ENCODE measurements at places on chromosomes 5 and 9.

- DNase-seq: no peak
These were observed 174.8 kb downstream of the SLF1 start for GRCh38 chr5:94793113-94793815.

GRCh38 chr5:125775896-125776295 lies 647.3 kb upstream of the GRAMD2B start:
- DNase-seq: no peak

- no peak for DNase-seq
These were observed 175.1 kb downstream of the SNX18 start for GRCh38 chr5:54692631-54693030.

DNA sequence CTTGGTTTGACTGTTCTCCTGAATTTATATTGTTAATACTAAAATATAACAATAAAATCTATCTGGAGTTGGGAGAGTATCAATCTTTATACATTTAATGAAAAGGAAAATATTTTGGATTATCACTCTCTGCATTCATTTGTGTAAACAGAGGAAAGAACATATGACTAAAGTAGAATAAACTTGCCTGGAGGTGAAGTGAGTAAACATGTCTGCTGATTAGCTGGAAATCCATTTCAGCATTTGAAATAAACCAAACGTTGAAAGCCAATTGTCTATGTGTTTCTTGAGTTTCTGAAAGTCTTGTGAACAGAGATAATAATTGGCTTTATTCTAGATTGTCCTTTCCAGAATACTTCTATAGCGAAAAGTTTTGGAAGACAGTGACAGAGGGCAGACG lies 776.2 kb downstream of the SEMA5A start:
- no peak for DNase-seq

GRCh38 chr9:95505717-95506427 lies 10.9 kb downstream of the PTCH1 start:
- DNase-seq: no peak

GRCh38 chr5:3613726-3614125 lies 18.1 kb downstream of the IRX1 start:
- no peak for DNase-seq

DNA sequence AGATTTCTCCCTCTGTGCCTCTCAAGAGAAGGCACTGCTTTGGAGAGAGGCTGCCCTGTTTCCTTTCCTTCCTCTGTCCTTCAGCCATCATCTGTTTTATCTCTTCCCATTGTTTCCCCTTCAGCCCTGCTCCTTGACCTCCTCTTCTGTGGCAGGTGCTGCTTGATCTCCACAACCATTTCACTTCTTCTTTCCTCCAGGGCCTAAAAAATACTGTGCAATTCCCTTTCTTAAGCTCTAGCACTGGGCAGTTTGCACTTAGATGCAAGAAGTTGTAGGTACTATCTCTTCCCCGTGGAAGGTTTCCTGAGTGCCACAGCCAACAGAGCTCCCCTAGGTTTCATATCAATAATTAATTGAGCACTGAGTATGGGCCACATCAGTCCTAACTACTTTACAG lies 8.8 kb upstream of the ADRB2 start:
- no peak for DNase-seq

- no peak for DNase-seq
These were observed 354 bp upstream of the KCNMB1 start for GRCh38 chr5:170389550-170389892.

GRCh38 chr5:94771742-94772141 lies 153.3 kb downstream of the SLF1 start:
- DNase-seq: no peak

DNA sequence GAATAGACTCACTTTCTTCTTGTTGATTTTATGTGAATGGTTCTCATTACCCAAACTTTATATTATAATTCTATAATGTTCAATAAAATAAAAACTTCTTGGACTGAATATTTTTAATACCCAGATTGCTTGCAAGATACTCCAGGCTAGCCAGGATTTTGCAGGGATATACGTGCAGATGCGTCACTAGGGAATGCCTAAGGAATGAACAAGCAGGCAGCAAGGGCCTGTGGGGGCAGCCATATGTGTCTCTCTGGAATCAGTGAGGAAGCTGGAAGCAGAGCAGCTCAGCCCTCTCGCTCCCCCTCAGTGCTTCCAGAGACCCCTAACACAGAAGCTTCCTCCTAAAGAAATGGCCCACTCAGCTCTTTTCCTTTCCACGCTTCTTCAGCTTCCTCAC lies 457.4 kb downstream of the CCDC171 start:
- DNase-seq: no peak

DNA sequence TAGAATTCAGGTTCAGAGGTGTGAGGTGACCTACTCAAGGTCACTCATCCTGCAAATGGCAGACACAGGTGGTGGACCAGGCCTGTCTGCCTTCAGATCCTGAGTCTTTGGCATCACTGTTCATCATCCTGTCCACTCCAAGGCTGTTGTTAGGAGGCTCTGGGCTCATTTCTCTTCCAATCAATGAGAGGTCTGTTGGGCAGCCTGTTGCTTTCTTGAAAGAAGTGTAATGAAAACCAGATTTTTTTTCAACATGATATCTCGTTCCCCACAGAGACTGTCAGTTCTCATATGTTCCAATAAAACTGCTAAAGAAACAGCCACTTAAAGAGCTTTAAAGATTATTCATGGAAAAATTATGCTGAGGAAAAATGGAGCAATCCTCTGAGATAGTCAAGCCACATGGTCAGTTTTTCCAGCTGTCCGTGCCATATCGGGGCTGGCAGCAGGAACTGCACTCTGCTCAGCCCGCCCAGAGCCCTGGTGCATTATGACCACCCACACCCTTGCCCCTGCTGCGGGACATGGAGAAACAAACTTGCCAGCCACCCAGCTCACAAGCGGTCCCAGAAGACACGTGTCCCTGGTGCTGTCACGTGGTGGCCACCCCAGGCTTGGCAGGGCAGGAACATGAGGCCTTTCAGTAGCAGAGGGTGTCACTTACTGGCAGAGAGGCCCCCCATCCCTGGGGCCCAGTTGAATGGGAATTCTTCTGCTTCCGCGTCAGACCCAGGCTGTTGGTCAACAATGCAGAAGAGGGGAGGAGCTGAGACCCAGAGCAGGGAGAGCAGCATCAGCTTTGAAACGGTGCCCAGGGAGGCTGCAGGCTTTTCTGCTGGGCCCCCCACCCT lies 63.7 kb upstream of the ANGPTL2 start:
- no peak for DNase-seq

- no peak for DNase-seq
These were observed 3.4 kb downstream of the EPB41L4B start for GRCh38 chr9:109317311-109317978.

GRCh38 chr5:126752081-126752785 lies 24.7 kb upstream of the LMNB1 start:
- no peak for DNase-seq

- no peak for DNase-seq
These were observed 34.9 kb downstream of the ALDH1A1 start for GRCh38 chr9:72917892-72918509.

DNA sequence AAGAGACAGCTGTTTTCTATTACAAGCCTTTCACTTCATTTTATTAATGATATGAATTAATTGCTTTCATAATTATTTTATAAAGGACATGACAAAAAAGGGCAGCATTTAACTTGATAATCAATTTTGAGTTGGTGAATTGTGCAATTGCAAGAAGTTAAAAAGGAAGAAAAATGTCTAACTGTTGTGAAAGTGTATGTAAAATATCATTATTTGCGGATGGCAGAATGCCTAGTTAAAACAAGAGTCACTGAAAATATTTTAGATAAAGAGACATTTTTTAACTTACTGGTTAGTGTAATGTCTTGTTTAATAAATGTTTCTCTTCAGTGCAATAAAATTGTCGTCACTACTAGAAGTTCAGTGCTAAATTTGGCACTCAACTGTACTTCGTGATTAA lies 57.6 kb upstream of the HTR4 start:
- DNase-seq: no peak

DNA sequence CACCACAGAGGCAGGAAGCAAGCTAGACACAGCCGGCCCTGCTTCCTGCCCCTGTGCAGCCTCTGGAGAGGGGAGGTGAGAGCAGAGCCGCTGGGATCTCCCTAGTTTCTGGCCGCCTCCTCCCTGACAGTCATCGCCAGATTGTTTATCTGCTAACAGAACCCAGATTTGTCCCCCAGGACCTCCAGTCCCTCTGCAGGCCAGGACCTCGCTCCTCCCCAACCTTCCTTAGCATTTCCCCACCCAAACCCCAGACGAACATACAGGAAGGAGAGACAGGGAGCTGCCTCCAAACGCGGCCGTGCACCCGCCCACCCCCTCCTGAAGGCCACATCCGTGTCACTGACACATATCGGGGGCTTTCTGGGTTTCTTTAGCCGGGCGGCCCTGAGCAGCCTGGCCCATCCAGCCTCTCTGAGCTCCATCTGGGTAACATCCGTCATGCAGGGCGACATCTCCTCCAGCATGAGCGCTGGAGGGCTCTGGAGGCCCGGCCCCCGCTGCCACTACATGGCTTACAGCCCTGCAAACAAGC lies 47.5 kb downstream of the DBH start:
- DNase-seq: peak; percentile 48
